ENCODE measurements at places on chromosomes 5 and 9.

- DNase-seq: no peak
Measured at GRCh38 chr5:139605887-139606286, 42.3 kb upstream of the CXXC5 start.

GRCh38 chr9:126523611-126524111, 90.1 kb upstream of the LMX1B start:
- no peak for DNase-seq

GRCh38 chr9:98471185-98471584, 215.7 kb upstream of the TBC1D2 start:
- no peak for DNase-seq

DNA sequence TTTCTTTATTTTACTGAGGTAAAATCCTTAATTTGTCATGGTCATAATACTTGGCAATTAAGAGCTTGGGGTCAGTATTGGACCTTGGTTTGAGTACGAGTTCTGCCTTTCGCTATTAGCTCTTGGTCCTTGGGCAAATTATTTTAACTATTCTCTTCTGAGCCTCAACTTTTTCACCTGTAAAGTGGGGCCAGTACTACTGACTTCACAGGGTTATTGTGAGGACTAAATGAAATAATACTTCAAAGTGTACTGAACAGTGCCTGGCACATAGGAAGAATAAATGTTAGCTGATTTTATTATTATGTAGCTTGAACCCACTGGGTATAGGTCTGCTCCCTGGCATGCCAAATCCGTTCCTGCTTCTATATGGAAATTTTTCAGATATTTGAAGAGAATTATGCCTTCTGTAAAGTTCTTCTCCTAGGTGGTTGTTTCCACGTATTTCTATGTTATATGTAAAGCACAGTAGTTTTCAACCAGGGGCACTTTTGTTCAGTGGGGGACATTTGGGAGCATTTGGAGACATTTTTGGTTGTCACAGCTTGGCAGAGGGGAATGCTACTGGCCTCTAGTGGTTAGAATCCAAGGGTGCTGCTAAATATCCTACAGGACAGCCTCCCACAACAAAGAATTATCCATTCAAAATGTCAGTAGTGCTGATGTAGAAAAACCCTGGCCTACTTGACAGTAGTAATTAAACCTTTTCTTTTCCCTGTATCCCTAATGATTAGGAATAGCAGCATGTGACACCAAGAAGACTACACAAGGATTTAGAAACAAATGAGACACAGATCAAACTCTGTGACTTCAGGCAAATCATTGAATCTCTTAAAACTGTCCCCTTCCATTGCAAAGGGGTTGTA, 4.5 kb downstream of the RCL1 start:
- DNase-seq: no peak

GRCh38 chr5:124980163-124980941, 233.9 kb upstream of the ZNF608 start:
- DNase-seq: no peak

- no peak for DNase-seq
Measured at GRCh38 chr9:87643107-87643650, 82.7 kb upstream of the CTSL start.

- DNase-seq: no peak
Measured at GRCh38 chr9:14497476-14497875, 183.5 kb upstream of the NFIB start.

GRCh38 chr5:71882826-71883741, 164.0 kb downstream of the CARTPT start:
- no peak for DNase-seq

GRCh38 chr5:7105358-7105757, 290.6 kb upstream of the ADCY2 start:
- no peak for DNase-seq

DNA sequence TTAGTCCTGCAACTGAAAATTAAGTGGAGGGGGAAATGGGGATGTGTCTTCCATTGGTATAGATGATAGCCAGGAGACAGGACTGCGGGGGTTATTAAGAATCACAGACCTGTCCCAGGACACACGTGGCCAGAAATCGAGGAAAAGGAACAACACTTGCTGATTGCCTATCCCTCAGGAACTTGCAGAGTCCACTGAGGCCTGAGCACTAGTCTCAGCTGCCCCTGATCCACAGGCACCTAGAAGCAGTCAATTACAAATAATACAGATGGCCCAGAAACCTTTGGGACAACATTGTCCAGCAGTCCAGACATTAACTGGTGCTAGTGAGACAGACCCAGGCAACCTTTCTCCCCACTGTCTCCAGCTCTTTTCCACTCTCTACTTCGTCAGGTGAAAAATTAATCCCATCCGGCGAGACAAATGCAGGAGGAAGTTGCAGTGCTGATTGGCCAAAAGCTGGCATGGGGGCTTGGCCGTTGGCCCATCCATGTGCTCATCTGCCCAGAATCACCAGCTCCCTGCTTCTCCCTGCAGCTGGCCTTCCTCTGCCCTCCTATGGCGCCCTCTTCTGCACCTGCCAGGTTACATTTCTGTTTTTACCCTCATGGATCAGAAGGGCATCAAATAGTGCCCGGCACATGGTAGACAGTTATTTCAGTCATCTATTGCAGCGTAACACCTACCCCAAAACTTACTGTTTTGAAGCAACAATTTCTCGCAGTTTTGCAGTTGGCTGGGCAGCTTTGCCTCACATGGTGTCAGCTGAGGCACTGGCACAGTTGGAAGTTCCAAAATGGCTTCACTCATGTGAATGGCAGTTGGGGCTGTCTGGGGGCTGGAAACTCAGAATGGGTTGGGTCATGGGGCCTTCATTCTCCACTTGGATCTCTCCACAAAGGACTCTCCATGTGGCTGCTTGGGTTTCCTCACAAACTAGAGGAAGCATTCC, 3.6 kb upstream of the B4GALT1 start:
- no peak for DNase-seq

- no peak for DNase-seq
Measured at GRCh38 chr5:57600321-57600720, 117.7 kb upstream of the ACTBL2 start.

DNA sequence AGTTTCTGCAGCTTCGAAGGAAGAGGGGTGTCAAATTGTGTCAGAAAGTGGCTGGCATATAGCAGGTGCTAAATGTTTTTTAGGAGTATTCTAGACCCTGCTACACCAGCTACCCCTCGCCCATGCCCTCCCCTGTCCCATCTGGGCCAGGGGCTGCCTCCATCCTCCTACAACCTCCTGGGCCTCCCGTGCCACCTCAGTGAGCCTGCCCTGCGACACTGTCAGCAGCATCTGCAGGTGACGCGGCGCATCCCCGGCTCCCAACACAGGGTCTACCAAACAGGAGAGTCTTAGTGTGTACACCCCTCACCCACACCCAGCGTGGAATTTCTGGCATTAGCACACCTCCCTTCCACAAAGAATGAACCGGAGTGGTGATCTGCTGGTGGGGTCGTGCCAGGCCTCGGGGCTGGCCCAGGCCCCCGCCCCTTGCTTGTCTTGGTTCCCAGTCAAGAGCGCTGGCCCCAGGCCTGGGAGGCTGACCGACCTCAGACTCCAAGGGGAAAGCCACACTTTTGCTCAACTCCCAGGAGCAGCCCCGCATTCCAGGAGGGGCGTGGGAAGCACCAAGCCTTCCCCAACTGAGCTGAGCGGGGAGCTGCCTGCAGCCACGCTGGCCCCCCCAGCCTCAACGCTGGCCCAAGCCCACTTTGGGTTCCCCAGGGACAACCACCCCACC, 55.2 kb downstream of the NEURL1B start:
- no peak for DNase-seq

- DNase-seq: no peak
Measured at GRCh38 chr9:130487500-130487899, 42.7 kb downstream of the ASS1 start.

DNA sequence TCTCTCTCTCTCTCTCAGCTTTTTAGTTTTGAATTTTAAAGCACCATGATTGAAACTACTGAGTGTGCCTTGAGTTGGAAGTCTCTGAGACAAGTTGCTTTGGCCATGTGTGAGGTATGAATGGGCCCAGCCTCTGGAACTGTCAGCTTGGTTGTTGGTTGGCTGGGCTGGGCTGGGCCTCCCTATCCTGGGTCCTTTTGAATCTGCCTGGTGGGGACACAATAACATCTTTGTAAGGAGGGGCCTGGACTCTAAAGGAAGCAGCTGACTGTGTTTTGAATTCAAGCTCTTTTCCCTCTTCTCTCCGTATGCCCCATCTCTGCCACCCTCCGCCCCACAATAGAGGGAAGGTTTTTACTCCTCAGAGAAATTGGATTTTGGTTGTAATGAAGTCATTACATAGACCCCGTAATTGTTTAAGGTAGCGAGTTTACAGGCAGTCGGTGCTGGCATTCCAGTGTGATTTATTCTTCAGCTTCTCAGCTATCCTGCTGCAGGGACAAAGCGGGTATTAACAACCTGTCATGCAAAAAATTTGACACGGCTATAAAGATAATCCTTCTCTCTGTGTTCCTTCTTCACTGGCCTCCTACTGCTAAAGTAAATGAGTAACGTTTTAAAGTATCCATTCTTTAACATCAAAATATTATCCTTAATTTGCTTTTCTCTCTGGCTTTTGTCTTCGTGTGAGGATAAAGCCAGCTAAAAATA, 105.4 kb downstream of the DAPK1 start:
- DNase-seq: no peak

DNA sequence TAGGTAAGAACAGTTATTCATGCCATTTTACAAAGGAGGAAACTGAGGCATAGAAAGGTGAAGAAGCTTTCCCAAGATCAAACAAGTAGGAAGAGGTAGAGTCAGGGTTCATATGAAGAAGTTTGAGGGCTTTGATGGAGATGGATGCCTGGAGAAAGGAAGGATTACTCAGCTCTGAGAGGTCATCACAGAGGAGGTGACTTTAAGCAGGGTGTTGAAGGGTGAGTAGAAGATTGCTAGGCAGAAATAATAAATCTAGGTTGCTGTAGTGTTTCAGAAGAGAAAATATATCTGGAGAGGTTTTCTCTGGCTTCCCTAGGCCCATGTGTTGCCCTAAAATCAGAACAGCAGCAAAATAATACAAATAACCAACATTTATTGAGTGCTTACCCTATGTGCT, 196.3 kb downstream of the PALM2AKAP2 start:
- no peak for DNase-seq

- DNase-seq: no peak
Measured at GRCh38 chr5:78245136-78245535, 49.4 kb downstream of the AP3B1 start.

DNA sequence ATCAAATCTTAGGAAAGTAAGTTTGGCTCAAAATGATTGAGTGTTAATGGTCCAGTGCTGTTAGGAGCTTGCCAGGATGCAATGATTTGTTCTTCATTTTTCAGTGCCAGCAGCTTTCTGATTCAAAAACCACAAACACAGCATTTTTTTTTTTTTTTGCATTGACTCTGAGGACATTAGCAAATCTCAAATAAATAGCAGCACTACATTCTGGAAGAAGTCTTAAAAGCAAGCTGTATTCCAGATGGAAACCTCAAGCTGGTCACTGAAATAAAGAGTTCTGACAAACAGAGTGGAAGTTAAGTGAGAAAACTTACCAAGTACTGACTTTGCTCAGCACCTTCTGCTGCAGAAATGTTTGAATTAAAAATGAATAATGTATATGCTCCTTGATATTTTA, 1653.1 kb upstream of the CDH9 start:
- no peak for DNase-seq

GRCh38 chr5:140969880-140970279, 3.6 kb downstream of the PCDHAC2 start:
- no peak for DNase-seq

DNA sequence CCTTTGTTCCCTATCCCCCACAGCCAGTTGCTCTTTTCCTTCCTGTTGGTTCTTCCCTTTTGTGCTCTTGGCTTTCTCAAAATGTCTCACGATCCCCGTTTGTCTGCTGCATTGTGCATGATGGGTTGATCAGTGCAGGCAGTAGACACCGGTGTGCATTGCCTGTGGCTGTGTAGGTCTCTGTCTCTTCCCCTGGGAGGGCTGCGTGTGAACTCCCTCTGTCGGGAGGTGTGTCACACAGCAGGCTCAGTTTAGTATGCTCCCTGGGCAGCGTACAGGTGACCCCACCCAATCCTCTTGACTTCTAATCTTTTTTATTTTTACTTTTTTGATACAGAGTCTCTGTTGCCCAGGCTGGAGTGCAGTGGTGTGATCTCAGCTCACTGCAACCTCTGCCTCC, 265.3 kb downstream of the FSTL4 start:
- DNase-seq: no peak

GRCh38 chr5:178249191-178249989, 16.8 kb upstream of the PHYKPL start:
- DNase-seq: no peak

GRCh38 chr5:161400583-161400982, 145.9 kb downstream of the GABRB2 start:
- no peak for DNase-seq

DNA sequence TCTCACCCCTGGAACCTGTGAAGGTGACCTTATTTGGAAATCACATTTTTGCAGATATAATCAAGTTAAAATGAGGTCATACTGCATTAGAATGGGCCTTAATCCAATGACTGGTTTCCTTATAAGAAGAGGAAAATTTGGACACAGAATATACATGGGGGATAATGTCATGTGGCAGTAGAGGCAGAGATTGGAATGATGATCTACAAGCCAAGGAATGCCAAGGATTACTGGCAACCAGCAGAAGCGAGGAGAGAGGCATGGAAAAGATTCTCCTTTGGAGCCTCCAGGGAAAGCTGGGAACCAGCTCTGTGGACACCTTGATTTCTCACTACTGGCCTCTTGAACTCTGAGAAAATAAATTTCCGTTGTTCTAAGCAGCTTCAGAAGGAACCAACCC, 20.2 kb upstream of the CEP78 start:
- DNase-seq: no peak

DNA sequence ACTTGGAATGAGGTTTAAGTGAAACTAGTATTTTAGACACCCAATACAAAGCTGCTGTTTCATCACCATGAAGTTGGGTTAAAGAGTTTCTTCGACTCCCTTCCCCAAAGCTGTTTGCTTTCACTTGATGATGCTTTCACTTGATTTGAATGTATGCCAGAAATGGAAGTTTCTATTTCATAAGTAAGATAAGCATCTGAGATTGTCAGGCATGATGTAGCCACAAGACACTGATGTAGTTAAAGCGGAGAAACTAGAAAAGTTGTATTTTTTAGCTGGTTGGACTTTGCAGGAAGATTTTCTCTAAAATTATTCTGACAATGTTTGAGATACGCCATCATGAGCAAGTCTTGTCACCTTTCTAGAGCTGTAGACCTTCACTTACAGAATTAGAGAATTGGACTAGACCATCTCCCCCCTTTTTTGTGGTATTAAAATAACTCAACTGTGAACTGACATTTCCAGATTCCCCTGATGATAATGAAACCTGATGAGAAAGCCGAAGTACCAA, 20.0 kb downstream of the MOCS2 start:
- DNase-seq: no peak

GRCh38 chr5:21181609-21182125, 1193.7 kb upstream of the CDH18 start:
- no peak for DNase-seq

DNA sequence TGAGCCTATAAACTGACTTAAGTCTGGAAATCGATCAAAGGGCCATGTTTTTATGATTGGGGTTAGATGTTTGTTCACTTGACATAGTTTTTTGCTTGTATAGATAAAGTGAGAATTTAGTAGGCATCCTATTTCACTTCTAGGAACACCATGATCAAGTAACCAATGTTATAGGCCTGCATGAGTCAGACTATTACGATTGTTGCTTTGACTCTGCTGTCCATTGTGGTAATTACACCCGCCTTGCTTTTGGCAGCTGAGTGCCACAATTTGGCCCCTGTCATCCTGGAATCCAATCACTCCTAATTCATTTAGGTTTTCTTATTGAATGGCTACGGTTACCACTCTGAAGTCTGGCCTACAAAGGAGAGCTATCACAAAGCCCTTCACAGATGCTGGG, 67.8 kb upstream of the IL33 start:
- no peak for DNase-seq
